ENCODE measurements at places on chromosomes 5 and 9.

DNA sequence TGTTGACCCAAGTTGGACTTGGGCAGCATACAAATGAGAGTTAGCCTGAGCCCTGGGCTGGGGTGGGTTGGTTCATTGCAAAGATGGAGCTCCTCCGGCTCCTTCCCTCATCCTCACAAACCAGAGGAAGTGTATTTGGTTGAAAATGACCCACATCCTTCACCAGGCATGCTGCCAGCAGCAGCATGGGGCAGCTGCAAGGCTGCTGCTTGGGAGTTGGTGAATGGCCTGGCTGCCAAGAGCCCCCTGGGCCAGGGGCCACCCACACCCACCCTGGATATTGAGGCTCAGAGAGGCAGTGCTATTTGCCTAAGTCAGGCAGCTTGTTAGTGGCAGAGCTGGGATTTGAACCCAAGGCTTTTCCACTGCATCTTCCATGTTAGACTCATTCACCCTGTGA, 29.5 kb downstream of the PPARGC1B start:
- DNase-seq = no peak

DNA sequence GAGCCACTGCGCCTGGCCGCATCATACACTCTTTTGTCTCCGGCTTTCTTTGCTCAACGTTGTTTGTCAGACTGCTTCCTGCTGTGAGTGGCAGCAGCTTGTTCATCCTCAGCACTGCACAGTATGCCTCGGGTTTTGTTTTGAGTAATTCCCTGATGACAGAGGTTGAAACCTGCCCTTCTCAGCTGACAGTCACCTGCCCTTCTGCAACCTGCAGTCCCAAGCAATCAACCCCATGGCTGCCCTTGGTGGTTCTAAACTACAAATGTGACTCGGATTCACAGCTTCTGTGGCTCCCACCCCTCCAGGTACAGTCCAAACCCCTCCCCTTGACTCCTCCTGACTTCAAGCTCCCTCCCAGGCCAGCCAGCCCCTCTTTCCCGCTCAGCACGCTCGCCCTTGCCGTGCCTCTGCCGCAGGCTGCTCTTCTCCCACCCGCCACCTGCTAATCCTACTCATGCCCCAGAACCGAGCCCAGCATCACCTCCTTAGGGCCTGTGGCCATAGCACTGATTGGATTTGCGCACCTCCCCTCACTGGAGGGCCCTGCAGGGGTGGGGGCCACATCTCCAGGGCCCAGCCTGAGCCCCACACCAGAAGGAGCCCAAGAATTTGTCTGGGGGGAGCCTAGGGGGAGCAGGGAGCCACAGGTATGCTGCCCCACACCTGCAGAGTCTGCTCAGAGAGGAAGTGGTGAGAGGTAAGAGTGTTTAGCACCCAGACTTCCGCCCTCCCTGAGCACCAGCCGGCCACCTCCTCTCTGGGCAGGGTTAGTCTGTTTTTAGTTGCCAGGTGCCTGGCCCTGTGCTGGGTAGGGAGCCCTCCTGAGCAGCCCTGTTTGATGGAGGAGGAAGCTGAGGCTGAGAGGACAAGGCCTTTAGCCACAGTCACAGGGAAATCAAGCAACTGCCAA, 10.1 kb downstream of the EEIG1 start:
- peak; percentile 46 for DNase-seq

GRCh38 chr5:56849671-56850070, 34.3 kb downstream of the MAP3K1 start:
- DNase-seq = no peak

DNA sequence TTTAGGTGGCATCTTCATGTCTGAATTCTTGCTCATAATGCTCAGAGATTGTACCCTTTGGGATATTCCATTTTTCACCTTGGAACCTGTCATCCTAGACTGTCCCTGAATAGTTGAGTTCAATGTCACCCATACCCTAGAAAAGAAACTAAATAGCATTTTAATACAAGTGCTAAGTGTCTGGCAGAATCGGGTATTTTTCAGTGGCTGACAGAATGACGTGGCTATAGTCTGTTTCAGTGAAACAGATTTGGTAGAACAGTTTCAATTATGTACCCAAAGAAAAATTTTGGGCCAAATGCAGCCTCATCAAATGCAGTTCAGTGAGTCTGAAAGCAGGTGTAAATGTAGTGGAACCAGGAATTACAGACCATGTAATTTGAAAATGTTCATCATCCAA, 1041.2 kb downstream of the DTWD2 start:
- no peak for DNase-seq

DNA sequence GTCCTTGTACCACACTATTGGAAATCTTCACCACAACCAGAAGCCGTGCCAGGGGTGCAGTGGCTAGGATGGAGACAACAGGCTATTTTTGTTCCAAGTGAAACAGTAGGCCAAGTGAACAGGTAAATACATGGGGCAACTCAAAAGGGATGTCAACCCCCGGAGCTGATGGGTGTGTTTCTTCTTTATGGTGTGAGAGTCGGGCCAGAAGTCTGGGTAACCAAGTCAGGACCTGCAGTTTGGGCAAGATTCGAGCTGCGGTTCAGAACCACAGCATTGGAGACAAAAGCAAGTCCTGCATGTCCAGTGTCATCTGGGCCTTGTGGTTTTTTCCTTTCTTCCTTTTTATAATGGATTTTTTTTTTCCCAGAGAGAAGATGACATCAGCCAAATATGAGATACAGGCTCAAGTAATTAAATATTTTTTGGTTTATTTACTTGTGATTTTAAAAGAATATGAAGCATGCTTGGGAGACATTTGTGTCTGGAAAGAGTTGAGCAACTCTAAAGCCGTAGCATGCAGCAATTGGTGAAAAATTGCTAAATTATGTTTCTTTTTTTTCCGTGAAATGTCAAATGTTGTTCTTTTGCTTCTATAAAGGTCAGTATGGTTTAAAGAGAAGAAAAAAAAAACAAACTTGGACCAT, 261.6 kb downstream of the ARRDC3 start:
- no peak for DNase-seq

DNA sequence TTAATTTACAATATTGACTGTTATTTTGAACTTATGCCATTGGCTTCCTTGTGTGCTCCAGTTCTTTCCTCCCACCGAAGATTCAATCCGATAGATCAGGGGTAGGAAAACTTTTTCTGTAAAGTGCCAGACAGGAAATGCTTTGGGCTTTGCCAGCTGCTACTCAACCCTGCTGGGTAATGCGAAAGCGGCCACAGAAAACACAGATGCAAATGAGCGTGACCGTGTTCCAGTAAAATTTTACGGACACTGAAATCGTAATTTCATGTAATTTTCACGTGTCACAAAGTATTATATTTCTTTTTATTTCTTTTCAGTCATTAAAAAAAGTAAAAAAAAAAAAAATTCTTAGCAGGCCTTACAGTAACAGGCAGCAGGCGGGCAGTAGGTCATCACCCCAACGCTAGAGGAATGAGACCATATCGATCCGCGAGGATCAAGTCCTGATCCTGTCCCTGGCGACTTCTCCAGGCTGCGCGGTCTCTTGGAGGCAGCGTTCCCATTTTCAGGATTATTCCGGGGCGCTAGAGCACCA, 599 bp downstream of the NMRK1 start:
- DNase-seq = no peak

- no peak for DNase-seq
Measured at GRCh38 chr5:87190687-87191086, 77.0 kb upstream of the RASA1 start.

- DNase-seq = no peak
Measured at GRCh38 chr9:24293386-24293785, 252.3 kb downstream of the IZUMO3 start.

DNA sequence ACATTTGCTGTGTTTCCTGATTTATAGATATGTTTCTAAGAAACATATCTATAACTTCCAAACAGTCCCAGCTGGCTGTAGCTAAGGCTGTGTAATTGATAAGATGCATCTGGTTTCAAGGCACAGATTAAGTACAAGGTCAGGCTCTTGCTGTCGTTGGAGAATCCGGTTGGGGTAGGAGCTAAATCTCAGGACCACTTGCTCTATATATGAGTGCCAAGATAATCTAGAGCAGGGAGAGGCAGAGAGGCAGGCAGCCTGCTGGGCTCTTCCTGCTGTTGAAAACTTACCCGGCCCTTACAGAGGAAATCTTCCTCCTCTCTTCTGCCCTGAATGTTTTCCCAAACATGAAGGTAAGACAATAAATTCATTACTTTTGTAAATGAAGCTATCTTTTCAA, at the start of gene C7:
Gene C7 (plus strand): TSS at position 234 of the 400 bp plus-strand sequence. CDS start 114 bp downstream, at position 348.
- DNase-seq = no peak

DNA sequence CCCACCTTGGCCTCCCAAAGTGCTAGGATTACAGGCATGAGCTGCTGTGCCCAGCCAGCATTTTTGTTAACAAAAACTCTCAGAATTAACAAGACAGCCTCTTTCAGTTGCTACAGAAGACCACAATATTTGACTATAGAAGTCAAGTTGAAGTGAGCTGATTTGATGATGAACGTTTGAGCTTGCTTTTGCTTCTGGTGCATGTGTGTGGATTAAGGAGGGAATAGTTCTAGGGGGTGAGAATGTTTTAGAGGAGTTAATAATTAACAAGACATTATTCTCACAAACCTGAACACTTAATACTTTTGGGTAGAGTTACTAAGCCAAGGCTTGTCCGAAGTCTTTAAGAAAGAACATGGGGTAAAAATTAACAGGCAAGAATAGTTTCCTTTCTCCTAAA, 191.6 kb downstream of the TENT4A start:
- no peak for DNase-seq

GRCh38 chr9:131874447-131874846, 134.6 kb upstream of the RAPGEF1 start:
- DNase-seq = no peak
